Activated CD4-positive, CD25-positive, alpha-beta regulatory T cell treated with anti-CD3 and anti-CD28 coated beads, Interleukin-2, amount 50 U/mL, for 72 hours (primary cell): ENCODE measurements at places on chromosomes 12 and 14.

- no peak for DNase-seq
Observed at GRCh38 chr12:118098401-118098800, 5.4 kb downstream of the VSIG10 start.

- no peak for DNase-seq
Observed at GRCh38 chr14:103223818-103224352, 100.6 kb downstream of the TNFAIP2 start.

DNA sequence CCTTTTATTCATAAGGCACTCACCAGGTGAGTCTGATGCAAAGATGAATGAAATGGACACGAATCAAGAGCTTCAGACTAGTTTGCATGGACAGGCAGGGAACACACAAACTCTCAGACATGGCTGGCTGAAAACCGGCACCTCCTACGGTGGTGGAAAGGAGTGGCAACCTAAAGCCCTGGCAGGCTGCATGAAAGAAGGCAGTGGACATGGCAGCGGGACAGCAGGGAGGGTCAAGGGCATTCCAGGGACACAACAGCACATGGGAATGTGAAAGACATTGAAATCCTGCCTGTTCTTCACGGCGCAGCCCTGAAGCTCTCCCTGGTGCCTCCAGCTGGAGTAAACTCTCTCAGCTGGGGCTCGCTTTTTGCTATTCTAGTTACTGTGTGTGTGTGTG, 16.6 kb upstream of the LRTM2 start:
- DNase-seq: no peak

- no peak for DNase-seq
Observed at GRCh38 chr12:79885911-79886490, 48.9 kb downstream of the PPP1R12A start.

- DNase-seq: no peak
Observed at GRCh38 chr12:87047691-87048090, 791.5 kb upstream of the MGAT4C start.

DNA sequence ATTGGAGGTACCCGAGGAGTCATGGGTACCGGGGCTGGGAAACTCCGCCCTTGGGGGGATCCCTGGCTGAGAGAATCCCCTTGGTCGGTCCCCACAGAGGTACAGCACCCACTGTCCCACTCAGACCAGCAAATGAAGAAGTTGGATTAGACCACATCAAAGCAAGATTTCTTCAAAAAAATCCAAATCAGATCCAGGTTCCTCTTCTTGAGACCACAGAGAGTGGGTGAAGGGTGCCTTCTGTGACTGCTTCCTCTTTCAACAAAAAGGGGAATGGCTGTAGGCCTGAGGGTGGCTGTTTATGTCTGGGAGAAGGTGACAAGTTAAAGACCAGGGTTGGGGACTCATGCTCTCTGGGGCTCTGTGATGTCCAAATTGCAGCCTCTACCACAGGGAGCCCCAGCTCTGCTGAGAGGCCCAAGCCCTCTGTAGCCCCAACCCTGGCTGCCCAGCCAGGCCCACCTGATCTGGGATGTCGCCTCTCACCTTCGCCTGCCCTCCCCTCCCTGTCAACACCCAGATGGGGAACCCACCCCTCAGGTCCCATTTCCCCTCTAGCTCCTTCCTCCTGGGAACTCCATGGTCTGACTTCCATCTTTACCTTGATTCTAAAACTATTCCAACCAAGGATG, 50.9 kb downstream of the ZFP36L1 start:
- peak; percentile 24 for DNase-seq
